Activated CD4-positive, alpha-beta memory T cell treated with anti-CD3 and anti-CD28 coated beads, Interleukin-2, amount 10 ng/mL, durations not matched to agents 7 days and 5 days (primary cell): ENCODE measurements at places on chromosomes 11 and 22. TPM values are rescaled to one million over a fixed set of nuclear protein-coding genes. Genes with fewer than 3 reads are reported as not detected.

DNA sequence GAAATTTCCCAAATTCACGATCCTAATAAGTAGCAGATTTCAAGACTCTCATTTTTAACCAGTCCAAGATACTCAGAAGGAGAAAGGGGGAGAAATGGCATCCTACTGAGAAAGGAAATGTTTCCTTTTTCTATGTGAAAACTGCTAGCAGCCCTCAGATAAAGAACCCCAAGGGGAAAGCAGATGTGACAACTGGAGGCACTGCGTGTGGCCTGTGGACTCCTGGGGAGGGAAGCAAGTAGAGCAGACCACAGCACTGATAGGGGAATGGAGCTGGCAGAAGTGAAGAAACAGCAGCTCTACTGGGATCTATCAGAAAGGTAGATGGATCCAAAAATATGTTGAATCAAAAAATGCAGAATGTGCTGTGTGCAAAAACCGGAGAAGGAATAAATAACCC is 239.7 kb upstream of the API5 start:
- no peak for DNase-seq

- DNase-seq = peak; percentile 31
Observed at GRCh38 chr11:65279741-65280440, 18.1 kb downstream of the POLA2 start.

The OR4A16 gene
- not detected for total RNA-seq

DNA sequence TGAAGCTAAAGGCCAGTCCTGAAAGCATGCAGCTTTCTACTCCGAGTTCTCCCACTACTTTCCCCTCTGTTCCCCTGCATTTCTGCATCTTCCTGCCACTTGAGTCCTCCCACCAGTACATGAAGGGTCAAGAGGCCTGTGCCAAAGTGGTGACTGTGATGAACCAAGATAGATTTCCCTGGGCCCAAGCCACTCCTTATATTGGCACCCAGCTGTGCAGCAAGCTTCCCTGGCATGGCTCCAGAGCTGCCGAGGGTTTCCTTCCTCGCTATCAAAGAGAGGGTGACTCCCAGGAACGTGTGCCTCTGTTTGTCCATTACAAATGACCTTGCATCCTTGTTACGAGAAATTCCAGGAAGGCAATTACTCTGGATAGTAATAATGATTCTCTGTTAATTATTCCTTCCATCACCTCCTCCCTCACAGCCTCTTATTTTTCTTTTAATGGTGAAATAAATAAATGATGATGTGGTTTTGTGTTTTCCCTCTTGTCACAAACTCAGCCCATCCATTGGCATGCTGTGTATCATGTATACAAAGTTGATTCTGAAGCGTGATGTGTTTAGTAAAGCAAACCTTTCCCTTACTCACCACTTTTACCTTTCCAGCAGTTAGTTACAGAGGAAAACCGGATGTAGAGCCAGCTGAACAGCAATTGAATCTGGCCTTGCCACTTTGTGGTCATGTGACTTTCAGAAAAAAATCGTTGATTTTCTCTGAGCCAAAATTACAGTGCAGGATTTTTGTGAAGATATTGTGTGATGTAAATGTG is 8.3 kb downstream of the SRSF8 start:
- DNase-seq = no peak

DNA sequence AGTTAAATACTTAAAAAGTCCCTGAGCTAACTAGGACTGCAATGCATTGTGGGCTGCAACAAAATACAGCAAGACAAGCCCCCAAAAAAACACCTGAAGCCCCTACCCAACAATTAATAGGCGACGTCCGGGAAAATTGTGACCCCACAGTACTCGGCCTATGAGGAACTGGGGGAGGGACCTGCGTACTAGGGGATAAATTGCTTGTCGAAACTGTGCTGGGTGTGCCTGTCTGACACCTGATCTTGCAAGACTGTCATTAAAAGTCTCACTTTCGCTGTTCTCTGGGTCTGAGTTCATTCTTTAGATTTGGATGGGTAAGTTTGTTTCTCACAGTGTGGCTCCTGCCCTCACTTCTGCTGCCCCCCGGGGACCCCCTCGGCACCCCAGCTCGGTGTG is 15.2 kb downstream of the TANGO2 start:
- no peak for DNase-seq

DNA sequence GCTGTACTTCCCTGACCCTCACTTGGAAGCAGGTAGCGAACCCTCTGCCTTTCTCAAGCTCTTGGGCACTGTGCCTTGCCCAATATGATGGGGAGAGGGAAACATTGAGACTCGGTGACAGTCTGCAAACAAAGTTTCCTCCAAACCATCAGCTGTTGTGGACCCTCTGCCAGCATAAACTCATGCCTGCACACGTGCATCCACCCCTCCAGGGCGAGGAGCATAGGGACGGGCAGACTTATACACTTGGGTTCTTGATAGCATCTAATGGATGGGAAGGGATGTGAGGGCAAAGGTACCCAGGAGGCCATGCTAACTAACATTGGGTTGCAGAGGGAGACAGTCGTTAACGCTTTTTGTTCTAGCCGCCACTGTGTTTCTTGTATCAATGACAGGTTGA is 8.2 kb upstream of the MAPK8IP1 start:
- no peak for DNase-seq

- DNase-seq = no peak
Observed at GRCh38 chr11:212150-213100, 4.9 kb downstream of the RIC8A start.

- DNase-seq = peak; percentile 75
Observed at GRCh38 chr22:19756288-19757128, 4.1 kb upstream of the TBX1 start.

DNA sequence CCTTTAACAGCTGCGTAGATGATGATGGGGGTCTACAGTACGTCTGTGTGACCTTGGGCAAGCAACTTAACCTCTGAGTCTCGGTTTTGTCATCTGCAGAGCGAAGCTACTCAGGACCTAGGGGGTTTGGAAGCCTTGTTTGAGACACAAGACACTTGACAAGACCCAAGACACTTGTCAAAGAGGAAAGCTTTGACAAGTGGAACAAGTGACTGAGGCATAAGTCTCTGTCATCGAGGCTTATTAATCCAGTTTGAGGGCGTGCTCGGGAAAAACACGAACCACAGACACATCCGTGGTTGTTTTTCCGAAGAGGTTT is 732 bp upstream of the PC start:
- DNase-seq = no peak

DNA sequence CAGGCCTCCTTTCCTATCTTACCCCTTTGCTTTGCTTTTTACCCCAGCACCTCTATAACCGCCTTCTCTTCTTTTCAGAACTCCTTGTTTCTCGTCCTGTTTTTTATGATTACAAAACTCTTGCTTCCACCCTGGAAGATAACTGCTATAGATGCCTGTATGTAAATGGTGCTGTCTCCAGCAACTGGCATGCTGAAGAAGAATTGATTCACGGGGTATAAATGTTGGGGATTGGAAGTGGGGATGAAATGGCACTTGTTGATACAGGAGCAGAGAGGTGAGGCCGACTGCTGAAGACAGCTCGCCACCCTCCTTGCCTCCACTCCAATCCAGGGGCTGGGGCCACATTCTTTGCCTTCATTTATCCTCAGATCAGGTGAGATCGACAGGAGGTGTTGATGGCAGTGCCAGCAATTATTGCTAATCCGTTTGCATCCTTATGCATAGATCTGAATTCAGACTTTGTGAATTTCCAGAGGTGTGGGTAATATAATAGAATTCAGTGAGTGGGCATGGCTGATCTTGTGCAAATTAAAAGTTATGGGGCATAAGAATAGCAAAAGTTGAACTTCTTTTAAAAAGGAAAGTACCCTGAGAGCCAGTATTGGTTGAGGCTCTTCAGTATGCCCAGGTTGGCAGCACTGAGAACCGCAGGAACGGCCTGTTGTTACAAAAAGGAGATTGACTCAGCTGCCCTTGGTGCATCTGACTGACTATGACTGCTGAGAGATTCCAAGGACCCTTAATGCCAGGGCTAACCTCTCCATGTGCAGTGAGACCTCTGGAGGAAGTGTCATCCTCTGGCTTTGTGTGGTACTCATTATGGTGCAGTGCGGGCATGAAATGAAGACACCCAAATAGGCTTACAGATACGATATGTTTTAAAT is 5.3 kb downstream of the NEAT1 start:
- DNase-seq = peak; percentile 59

The GGT1 gene
- 68.4 TPM for total RNA-seq

DNA sequence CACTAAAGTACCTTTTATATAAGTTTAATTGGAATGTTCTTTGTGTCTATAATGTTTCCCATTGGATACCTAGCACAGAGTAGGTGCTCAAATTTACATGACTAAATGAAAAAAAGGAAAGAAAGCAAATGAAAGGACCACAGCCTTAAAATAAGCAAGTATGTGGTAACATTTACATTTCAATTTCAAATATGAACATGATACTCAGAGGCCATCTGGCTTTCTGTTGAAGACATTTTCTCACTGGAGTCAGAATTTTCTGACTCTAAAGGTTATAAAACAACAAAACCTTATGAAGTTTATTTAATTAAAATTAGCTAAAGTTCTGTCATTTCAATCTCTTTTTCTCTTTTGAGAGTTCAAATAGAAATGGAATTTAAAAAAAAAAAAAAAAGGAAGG is 904 bp upstream of the ANGPTL5 start:
- no peak for DNase-seq

DNA sequence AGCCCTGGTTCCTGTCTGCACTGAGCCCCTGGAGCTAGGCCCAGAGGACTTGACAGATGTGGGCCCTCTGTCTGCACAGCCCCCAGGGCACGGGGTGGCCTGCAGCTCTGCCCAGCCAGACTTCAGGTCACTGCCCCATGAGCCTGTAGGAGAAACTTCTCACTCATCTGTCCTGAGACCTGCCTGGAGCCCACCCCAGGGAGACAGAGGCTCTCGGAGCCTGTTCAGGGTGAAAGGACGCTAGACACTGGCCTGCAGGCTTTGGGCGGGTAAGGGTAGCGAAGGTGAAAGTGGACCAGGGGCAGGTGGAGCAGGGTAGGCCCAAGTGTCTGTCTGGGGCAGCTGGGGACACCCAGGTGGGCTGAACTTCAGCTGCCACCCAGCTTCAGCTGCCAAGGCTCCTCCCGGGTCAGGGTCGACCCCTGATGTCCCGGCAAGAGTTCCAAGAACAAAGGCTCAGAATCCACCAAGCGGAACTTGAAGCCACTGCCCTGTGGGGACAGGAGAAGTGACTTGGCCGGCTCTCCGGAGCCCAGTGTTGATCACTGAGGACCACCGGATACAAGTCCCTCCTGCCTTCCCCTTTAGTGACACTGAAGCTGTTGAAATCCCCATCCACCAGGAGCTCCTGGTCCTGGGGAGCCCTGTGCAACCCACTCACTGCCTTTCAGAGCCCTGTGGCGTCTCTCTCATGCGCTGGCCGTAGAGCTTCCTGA is 90.3 kb downstream of the KCNQ1 start:
- no peak for DNase-seq

DNA sequence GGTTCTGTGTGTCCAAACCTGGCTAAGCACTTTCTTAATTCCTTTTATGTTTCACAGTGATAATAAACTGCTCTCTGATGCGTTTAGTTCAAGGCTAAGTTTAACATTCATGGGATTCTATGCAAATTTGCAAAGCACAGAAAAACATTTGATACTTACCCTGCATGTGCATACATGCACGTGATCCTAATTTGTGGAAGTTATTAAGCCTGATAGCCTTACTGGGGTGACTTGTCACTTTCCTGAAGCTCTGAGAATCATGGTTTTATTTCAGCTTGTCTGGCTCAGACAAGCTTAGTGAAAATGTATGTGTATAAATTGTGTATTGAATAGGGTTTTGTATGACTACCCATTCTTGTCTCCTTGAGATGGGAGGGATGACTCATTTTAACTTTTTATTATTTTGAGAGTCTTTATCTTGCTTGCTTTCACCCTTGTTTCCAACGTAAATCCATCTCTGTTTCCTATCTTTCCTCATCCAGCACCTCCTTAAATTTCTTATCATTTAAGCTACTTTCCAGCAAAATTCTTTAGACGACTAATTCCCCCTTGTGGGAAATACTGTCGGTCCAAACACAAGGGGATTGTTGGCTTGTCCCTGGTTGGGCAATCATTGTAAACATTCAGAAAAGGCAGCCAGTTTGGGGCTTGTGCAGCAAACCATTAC is 167.1 kb downstream of the C11orf91 start:
- DNase-seq = no peak
